ENCODE measurements at places on chromosomes 6 and 20.

DNA sequence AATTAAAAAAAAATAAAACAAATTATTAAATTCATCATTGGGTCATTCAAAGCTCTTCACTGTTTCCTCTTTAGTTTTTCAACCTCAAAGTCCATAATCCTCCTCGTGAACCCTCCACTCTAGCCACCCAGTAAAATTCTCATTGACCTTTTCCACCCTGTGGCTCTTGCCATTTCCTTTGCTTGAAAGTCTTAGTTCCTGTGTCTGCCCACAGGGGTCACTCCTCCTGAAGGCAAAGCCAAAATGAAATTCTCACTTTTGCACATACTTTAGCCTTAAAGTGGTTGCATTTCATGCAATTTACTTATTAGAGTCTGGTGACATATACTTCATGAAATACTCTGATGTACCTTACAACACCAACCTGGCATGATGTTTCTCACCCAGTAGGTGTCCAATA, 263.7 kb downstream of the BMP2 start:
- DNase-seq: no peak

- no peak for DNase-seq
These were observed 11.3 kb downstream of the FAM217A start for GRCh38 chr6:4067673-4068072.

- DNase-seq: no peak
These were observed 168.2 kb downstream of the DST start for GRCh38 chr6:56474532-56474931.

- no peak for DNase-seq
These were observed 43.4 kb downstream of the LYRM4 start for GRCh38 chr6:5217356-5217755.

GRCh38 chr6:74579794-74580193, 626.1 kb downstream of the COL12A1 start:
- no peak for DNase-seq

DNA sequence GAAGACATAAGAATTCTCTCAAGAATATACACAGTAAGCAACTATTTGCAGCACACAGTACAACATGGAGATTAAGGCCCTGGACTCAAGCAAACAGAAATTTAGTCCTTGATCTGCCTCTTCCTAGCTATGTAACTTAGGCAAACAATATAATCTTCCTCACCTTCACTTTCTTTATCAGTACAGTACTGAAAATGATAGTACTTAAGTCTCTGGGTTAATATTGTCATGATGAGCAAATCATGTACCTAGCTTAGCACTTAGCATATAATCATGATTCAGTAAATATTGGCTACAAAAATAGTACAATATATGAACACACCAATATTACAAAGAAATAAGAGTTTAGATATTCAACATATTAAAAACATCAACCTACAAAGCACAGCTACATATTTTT, 320.5 kb downstream of the HACE1 start:
- no peak for DNase-seq

DNA sequence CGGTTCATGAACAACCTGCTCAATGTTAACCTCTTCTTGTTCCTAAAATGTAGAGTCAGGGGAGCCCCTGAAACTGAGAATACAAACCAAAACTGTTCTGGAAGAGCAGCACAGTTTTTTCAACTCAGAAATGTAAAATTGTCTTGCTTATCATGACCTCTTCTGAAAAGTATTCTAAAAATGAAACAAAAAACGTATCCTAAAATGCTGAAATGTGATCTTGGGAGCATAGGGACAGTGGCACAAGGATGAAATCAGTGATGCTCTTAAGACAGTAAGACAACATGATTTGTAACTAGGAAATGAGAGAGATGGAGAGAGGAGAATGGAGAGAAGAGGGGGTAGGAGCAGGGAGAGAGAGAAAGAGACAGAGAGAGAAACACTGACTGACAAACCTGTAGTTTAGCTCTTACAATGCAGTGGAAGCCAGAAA, 27.5 kb downstream of the NCOA7 start:
- DNase-seq: no peak
